Large intestine (tissue), 12 donors: ENCODE measurements at places on chromosomes 3 and 15. TPM values are rescaled to one million over a fixed set of nuclear protein-coding genes. Genes with fewer than 3 reads are reported as not detected.

The SSUH2 gene
- 38.7 TPM for polyA plus RNA-seq

DNA sequence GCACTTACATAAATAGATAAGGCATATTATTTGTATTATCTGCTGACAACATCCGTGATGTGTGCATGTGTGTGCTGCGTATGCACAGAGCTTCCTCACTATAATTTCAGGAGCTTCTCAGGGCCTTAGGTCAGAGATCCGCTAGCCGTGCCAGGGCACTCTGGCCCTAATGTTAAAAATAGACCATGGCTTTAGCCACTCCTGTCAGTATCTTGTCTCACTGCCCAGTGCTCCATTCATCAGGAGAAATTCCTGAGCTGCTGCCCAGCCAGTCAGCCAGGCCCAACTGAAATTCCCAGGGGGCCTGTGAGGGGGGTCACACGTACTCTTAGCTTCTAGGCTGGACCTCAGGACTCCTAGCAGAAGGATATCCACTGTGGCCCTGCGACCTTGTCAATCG, 70.0 kb upstream of the ABHD2 start:
- H3K36me3 ChIP-seq: no peaks in the 10 kb centered on the region
- DNase-seq: no peak
- peaks cover 10% of the 10 kb centered on the region for H3K27me3 ChIP-seq
- H3K4me1 ChIP-seq: no peaks in the 10 kb centered on the region
- H3K27ac ChIP-seq: no peak overlapping the region

DNA sequence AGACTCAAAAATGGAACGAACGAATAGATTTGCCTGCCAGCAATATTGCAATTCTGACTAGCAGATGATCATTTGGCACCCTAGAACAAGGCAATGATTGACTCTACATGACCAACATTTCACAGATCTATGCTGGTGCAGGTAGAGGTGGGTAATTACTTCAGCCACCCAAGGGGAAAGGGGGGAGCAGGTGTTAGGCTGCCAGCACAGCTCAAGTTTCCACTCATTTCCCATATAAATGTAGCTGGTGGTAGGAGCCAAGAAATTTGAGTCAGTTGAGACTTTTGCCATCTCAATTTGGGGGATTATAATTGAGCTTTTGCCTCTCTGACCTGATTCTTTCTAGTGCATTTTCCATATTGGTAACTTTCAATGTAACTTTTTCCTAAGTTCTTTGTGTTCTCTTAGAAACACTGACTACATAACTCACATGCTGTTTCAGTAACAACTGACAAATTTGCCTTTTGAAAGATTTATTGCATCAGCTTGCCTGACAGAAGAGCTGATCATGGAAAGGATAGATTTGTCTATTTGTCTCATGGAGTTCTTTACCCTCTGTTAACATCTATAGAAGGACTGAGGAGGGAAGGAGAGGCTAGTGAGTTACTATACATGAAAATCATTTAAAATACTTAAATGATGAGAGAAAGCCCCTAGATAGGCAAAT, 902.5 kb downstream of the ZPLD1 start:
- H3K27me3 ChIP-seq: no peaks in the 10 kb centered on the region
- H3K27ac ChIP-seq: no peak overlapping the region
- H3K4me1 ChIP-seq: no peaks in the 10 kb centered on the region
- no peak for DNase-seq

DNA sequence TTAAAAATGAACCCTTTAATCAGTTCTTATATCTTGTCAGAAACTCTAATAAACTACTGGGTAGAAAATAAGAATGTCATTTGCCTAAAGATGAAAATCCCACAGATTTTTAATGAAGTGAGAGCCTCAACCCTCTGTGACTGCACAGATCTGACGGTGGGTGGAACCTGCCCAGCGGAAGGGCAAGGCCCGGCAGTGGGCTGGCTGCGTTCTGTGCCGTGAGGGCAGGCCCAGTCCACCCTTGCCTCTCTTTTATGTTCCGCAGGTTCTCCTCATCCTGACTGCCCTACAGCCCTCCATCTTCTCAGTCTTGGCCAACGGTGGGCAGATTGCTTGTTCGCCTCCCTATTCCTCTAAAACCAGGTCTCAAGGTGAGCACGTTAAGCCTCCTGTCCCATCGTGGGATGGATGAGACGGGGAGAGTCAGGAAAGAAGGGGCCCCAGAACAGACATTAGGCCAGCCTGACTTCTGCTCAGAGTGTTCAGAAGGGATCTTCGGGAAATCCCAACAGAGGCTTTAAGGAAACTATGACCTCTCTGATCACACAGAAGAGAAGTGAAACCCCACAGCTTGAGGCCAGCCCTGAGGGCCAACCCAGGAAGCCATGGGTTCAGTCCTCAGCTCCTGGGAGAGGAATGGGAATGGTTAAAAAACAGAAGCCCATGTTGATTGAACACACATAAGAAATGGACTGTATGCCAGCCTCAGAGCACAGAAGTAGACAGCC, 16.0 kb downstream of the SLC51A start:
- H3K36me3 ChIP-seq: peaks cover 26% of the 10 kb centered on the region
- H3K27ac ChIP-seq: no peak overlapping the region
- H3K4me3 ChIP-seq: no peak overlapping the region
- DNase-seq: no peak
- H3K4me1 ChIP-seq: no peaks in the 10 kb centered on the region

GRCh38 chr3:33940736-33941135, 142.3 kb downstream of the PDCD6IP start:
- no peak overlapping the region for H3K4me3 ChIP-seq
- no peaks in the 10 kb centered on the region for H3K36me3 ChIP-seq
- DNase-seq: no peak
- peaks cover 11% of the 10 kb centered on the region for H3K27me3 ChIP-seq

- no peaks in the 10 kb centered on the region for H3K27me3 ChIP-seq
- H3K4me3 ChIP-seq: no peak overlapping the region
- no peaks in the 10 kb centered on the region for H3K36me3 ChIP-seq
- peaks cover 4% of the 10 kb centered on the region for H3K4me1 ChIP-seq
- no peak for DNase-seq
Observed at GRCh38 chr3:141729240-141729639, 8.9 kb upstream of the RNF7 start.

The IDH3A gene
- polyA plus RNA-seq: 113 TPM

DNA sequence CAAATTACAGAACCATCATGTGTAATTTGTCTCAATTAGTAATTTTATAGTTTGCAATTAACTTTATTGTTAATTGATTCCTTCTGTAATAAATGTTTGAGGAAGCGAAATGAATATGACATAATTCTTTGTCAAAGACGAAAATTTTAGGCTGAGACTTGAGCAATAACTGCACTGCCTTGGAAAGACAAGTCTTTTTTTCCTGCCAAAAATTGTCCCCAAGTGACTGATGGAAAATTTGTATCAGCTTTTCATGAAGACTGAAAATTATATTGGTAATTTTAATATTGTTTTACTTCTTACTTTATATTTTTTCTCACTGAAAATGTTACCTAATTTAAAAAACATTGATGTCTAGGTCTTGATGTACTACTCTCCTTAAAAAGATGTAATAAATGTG, 622.6 kb downstream of the NLGN1 start:
- H3K4me1 ChIP-seq: no peaks in the 10 kb centered on the region
- H3K27ac ChIP-seq: no peak overlapping the region
- H3K27me3 ChIP-seq: no peaks in the 10 kb centered on the region
- DNase-seq: no peak
- H3K36me3 ChIP-seq: no peaks in the 10 kb centered on the region

The ZNF654 gene
- 13.1 TPM for polyA plus RNA-seq

DNA sequence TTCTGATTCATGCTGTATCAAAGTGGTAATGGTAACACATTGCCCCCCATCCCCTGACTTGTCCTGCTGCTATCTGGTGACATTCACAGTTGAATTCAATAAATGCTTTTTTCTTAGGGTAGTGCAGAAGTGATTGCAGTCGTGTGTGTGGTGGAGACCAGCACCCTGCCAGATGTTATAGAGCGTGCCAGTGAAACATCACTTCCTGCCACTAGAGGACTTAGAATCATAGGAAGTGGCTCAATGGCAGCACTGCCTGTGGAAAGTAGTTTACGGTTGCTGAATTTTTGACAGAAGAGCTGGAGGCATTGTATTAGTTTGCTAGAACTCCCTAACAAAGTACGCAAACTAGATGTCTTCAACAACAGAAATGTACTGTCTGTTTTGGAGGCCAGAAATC, 37.4 kb upstream of the P2RY12 start:
- H3K27ac ChIP-seq: no peak overlapping the region
- no peaks in the 10 kb centered on the region for H3K27me3 ChIP-seq
- no peaks in the 10 kb centered on the region for H3K36me3 ChIP-seq
- no peak for DNase-seq
- H3K4me3 ChIP-seq: no peak overlapping the region
- no peaks in the 10 kb centered on the region for H3K4me1 ChIP-seq

DNA sequence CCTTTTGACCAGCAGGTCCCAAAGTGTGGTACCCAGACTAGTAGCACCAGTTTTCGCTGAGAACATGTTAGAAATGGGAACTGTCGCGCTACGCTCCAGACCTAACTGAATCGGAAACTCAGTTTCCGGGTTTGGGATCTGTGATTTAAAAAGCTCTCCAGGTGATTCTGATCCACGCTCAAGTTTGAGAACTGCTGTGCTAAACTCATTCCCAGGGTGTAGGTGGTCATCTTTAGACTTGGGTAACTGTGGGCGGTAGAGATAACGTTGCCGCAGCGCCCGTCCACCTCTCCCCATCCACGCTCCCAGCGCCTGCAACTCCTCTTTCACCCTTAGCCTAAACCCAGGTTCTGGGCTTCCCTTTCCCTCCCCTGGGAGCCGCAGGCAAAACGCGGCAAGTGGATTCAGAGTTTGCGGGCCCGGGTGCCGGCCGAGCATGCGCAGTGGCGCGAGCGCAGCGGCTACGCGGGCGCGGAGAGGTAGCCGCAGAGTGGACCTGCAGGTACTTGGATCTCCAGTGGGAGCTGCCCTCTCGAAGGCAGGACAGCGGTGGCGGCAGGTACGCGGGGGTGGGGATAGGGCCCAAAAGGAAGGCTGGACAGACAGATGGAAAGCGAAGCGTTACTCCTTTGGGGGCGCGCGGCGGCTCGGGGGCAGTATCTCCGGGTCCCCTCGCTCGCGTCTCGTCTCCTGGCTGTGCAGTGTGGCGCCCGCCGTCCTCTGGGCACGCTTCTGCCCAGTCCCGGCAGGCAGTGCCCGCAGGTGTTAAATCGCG, at the start of gene PLS1:
Gene PLS1, plus strand, starts transcription at position 443 of the 775 bp plus-strand sequence. CDS start 67,845 bp downstream, outside the sequence.
- peaks cover 15% of the 10 kb centered on the region for H3K4me1 ChIP-seq
- H3K27ac ChIP-seq: peak within 1 kb of the TSS; percentile 74
- peak; percentile 96 for DNase-seq
- no peaks in the 10 kb centered on the region for H3K36me3 ChIP-seq
- H3K4me3 ChIP-seq: peak within 1 kb of the TSS; percentile 59

GRCh38 chr15:39250001-39250400, 330.9 kb upstream of the THBS1 start:
- no peaks in the 10 kb centered on the region for H3K4me1 ChIP-seq
- H3K4me3 ChIP-seq: no peak overlapping the region

DNA sequence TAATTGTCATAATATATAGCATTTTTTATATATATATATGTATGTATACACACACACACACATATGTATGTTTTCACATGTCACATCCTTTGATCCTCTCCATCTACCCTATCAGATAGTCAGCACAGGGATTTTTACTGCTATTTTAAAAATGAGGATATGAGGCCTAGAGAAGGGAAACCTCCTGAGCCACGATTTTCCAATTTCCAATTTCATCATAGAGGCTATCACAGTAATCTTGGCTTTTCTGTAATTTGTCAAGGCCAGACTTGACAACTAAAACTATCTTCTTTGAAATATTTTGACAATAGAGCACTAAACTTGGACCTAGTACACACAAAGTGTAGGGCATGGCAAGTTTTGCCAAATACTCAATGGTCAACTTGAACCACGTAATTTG, 42.5 kb downstream of the IL1RAP start:
- H3K36me3 ChIP-seq: no peaks in the 10 kb centered on the region
- no peak overlapping the region for H3K27ac ChIP-seq
- H3K4me3 ChIP-seq: no peak overlapping the region
- no peaks in the 10 kb centered on the region for H3K4me1 ChIP-seq
- H3K27me3 ChIP-seq: no peaks in the 10 kb centered on the region

DNA sequence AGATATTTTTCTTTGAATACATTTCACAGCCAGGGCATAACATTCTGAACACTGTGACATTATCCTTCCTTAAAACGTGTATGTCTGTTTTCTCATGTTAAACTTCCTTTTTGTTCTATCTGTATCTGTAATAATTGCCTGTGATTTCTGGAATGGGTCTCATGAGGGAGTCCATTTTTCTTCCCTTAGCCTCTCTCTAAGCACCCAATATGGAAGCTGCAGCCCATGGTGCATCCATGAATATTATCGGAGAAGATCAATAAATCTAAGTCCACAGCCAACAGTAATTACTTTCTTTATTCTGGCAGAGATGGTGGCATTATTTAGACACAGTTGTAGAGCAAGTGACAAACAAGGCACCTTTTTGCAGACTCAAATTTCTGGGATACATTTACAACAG, 671.1 kb downstream of the TUSC7 start:
- no peaks in the 10 kb centered on the region for H3K36me3 ChIP-seq
- H3K4me1 ChIP-seq: no peaks in the 10 kb centered on the region
- H3K27ac ChIP-seq: no peak overlapping the region
- no peak for DNase-seq
- H3K4me3 ChIP-seq: no peak overlapping the region

The CD96 gene
- 4.1 TPM for polyA plus RNA-seq

The CSPG4 gene
- polyA plus RNA-seq: 6.9 TPM

The NOX5 gene
- polyA plus RNA-seq: 0.16 TPM

GRCh38 chr3:81095956-81096355, 665.5 kb downstream of the GBE1 start:
- no peaks in the 10 kb centered on the region for H3K36me3 ChIP-seq
- no peak for DNase-seq
- H3K4me1 ChIP-seq: no peaks in the 10 kb centered on the region
- H3K4me3 ChIP-seq: no peak overlapping the region
- H3K27me3 ChIP-seq: no peaks in the 10 kb centered on the region

- H3K4me1 ChIP-seq: no peaks in the 10 kb centered on the region
- no peaks in the 10 kb centered on the region for H3K27me3 ChIP-seq
- H3K27ac ChIP-seq: no peak overlapping the region
- DNase-seq: no peak
- H3K4me3 ChIP-seq: no peak overlapping the region
Observed at GRCh38 chr3:24410860-24411259, 83.8 kb downstream of the THRB start.

- no peaks in the 10 kb centered on the region for H3K27me3 ChIP-seq
- no peak overlapping the region for H3K4me3 ChIP-seq
Observed at GRCh38 chr3:80051602-80051962, 283.8 kb upstream of the ROBO1 start.

The FXR1 gene
- 152 TPM for polyA plus RNA-seq
